AG04450 (cell line): ENCODE measurements at places on chromosomes 3 and 15.

- DNase-seq: no peak
Measured at GRCh38 chr3:18481946-18482548, 56.9 kb upstream of the SATB1 start.

DNA sequence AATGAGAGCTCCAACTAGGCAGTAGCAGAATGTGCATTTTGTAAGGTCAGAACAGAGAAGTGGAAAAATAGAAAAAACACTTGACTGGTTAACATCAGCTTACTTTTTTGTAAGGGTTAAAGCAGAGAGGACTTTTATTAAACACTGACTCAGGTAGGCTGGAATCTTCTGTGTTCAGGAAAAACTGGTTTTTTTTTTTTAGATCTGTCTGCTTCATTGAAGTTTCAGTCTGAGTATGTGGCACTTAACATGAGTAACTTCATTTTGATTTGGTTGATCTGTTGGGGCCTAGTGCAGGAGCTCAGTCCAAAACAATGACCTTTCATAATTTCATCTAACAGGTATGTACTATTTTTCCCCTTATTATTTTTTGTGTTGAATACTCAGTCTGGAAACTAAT, 141.1 kb downstream of the DOCK3 start:
- DNase-seq: no peak

- no peak for DNase-seq
Measured at GRCh38 chr3:18864933-18865731, 283.2 kb upstream of the KCNH8 start.

GRCh38 chr3:95341314-95341713, 1278.5 kb downstream of the NSUN3 start:
- no peak for DNase-seq

DNA sequence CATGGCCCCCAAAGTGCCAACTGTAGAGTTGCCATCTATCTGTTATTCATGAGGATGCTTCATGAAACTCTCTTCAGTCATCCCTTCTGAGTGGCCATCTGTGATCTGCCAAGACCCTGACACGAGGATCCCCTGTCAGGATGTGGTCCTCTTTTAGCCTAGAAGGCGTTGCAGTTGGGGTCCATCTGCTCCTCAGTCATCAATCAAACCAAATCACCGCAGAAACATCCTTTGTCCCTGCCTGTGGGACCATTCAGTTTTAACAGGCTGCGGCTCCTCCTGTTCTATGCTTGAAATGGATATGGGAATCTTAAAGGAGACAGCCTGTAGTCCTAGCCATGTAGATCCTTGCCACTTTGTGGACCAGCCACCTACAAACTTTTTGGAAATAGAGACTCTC, 5.9 kb upstream of the RPS27L start:
- DNase-seq: no peak

DNA sequence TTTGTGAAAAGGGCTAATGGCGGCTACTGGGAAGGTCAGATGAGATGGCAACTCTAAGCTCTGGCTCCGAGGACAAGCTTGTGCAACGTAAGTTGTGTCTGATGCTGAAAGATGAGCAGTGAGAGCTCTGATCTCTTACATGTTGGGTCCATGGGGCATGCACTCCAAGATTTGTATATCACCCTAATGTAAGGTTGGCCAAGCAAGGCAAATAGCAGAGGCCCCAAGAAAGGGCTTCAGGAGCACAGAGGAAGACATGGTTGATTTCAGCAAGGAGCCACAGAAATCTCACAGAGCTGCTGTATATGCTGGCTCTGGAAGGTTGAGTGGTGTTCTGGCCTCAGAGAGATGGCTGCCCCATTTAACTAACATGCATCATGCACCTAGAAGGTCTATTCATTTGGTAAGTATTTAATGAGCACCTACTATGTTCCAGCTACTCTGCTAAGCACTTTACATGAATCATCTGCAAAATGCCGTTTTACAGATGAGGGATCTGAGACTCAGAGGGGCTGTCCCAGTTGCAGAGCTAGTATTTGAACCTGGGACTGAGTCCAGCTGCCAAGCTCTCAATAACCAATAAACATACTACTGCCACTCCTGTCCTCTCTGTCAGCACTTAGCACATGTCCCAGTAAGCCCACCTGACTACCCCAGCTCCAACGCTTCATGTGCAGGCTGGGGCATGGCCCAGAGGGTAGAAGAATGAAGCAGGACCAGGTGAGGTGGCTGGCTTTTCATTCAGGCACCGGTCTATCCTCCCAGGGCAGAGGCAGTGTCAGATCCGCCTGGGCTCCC, 27.8 kb upstream of the ATP2B2 start:
- no peak for DNase-seq

- peak; percentile 56 for DNase-seq
Measured at GRCh38 chr3:180280555-180280954, 243.8 kb upstream of the PEX5L start.

- DNase-seq: no peak
Measured at GRCh38 chr3:54079730-54080325, 42.5 kb upstream of the CACNA2D3 start.

DNA sequence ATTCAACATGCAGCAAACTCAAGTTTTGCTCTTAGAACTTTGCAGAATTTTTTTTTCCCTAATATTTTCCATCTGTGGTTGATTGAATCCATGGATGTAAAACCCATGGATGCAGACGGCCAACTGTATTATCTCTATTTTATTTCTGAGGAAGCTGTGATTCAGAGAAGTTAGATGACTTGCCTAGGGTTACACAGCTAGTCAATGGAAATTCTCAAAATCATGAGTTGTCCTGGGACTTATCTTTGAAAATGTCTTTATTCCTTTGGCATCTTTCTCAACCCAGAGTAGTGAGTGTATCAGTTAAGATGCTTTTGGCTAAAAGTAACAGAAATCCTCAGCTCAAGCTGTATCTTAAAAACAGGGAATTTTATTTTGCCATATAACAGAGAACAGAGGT, 107.9 kb upstream of the GALNT15 start:
- no peak for DNase-seq

GRCh38 chr15:49628379-49628778, 7.5 kb downstream of the DTWD1 start:
- no peak for DNase-seq
